ENCODE measurements at places on chromosomes 11 and 22.

GRCh38 chr11:36009473-36009872 is 65.6 kb downstream of the LDLRAD3 start:
- DNase-seq: no peak

GRCh38 chr11:10935015-10935559 is 77.2 kb upstream of the ZBED5 start:
- no peak for DNase-seq

GRCh38 chr22:27198518-27199035 is 541.2 kb downstream of the MIAT start:
- no peak for DNase-seq

DNA sequence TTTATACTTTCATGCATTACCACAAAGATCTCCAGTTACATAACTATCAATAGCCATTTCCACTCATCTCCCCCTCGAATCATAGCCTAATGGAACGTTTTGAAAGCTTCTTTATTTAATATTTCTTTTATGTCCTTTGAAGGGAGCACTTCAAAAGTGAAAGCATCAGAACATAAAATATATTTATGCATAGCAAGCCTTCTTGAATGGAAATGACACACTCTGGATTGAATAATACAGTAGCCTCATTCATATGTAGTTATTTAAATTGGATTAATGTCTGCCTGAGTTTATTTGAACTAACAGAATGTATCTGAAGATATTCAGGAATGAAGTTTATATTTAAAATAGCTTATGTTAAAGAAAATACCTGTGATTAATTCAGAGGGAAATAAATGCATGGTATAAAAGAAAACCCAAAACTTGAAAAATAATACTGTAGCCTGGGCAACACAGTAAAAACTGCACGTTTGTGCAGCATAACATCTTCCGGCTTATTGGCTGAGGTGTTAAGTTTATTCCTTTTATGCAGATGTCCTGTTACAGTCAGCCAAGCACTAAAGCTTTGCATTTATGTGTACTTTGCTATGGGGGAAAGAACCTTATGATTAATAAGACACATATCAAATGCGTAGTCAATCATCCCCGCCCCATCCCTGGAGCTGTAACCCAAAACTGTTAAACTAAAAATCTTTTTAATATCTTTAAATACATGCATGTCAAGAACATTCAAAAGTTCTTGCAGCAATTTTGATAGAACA is 22.0 kb downstream of the OOSP3 start:
- DNase-seq: no peak

DNA sequence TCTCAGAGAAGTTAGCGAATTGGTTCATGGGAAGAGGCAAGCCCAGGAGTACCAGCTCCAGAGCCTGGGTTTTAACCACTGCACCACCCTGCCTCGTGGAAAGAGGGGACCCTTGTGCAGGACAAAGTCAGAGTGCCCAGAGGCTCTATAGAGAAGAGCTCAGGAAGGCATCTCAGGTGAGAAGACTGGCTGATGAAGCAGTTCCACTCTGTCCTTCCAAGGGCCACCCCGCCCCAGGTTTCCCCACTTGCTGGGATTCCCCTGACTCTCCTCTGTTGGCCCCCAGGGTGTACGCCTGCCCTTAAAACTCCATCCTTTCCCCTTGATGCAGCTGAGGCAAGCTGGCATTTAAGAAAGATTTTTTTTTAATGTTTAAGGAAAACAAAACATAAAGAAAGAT is 265.8 kb downstream of the BUD13 start:
- no peak for DNase-seq

DNA sequence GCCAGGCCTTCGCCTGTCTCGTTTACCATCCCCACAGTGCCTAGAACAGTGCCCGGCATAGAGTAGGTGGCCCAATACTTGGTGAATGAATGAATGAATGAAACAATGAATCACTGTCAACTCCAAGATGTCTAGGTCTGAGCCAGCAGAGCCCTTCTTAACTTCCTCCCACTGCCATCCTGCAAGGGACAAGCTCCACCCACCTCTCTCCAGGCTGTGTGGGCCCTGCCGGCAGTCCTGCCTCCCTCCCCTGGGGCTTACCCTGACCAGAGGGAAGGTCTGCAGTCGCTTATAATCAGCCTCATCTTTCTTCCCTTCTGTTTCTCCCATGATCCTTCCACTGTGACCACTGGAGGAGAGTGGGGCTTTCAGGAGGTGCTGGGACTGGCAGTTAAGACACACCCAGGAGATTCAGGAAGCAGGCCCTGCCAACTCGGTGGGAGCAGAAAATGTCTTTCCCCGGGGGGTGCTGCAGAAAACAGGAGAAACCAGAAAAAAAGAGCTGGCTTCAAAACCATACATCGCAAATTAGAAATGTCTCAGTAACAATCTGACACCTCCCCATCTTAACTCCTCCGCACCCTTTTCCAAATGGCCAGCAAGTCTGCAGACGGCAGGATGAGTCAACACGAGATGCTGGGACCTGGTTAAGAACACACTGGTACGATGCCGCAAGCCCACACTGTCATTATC is 11.4 kb downstream of the DNAL4 start:
- DNase-seq: no peak

- no peak for DNase-seq
Observed at GRCh38 chr11:44637487-44637886, 72.0 kb downstream of the CD82 start.

DNA sequence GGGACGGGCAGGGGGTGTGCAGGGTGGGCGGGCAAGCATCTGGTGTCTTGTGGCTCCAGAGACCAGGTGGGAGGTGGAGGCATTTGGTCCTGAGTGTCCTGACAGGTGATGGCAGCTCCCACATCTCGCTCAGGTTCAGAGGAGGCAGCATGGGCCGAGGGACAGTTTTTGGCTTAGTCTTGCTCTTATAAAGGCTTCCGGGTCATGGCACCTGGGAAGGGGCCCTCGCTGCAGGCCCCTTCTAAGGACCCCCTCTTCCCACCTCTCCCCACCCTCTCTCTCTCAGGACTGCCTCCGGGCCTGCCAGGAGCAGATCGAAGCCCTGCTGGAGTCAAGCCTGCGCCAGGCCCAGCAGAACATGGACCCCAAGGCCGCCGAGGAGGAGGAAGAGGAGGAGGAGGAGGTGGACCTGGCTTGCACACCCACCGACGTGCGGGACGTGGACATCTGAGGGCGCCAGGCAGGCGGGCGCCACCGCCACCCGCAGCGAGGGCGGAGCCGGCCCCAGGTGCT is 9.9 kb downstream of the CCND1 start:
- DNase-seq: no peak

- DNase-seq: peak; percentile 57
Observed at GRCh38 chr11:83241291-83241946, 44.7 kb downstream of the CCDC90B start.

DNA sequence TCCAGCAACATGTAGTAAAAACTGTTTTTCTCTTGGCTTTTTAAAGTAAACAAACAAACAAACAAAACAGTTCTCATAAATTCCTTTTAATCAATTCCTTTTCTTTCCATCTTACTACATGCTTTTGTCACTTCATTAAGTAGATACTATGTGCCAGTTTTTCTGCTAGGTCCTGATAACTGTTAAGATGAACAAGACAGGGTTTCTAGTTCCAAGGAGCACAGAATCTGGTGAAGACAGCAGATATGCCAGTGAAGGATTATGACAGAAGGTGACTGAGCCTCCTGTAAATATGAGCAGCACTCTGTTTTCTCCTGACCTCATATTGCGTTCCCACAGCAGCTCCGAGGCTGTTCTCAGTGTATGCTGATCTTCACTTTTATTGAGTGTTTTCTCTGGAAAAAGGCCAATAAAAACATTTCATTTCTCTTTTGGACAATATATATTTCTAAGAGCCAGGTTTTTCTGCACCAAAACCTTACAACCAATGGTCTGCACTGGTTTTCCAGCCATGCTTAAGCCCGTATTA is 45.8 kb downstream of the HEPHL1 start:
- DNase-seq: no peak

GRCh38 chr11:102318469-102318868 is 1.2 kb downstream of the BIRC3 start:
- no peak for DNase-seq

DNA sequence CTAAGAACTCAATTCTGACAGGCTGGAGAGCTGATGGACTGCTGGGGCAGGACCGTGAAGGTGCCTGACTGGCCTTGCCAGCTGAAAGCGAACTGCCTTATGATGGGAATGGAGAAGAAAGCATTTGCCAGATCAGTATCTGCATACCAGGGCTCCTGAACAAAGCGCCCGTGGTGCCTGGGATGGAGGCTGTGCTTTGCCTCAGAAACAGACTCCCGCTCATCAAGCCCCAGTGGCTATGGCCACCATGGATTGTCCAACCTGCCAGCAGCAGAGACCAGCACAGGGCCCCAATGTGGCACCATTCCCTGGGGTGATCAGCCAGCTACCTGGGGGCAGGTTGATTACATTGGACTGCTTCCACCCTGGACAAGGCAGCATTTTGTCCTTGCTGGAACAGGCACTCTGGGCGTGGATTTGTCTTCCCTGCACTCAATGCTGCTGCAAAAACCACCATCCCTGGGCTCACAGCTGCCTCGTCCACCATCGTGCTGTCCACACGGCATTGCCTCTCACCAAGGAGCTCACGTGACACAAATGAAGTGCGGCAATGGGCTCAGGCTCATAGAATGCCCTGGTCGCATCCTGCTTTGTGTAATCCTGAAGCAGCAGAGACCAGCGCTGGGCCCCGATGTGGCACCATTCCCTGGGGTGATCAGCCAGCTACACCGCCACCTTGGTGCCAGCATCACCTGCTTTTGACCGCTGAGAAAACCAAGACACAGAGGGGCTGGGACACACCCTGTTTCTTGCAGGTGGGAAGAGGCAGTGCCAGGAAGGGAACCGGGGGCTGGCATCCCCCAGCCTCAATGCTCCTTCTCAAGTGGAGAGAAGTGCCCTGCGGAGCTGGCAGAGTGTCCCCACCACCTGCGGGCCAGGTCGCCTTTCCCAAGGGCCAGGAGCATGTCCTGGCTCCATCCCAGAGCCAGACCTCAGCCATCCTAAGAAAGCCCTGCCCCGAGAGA is 1367.5 kb downstream of the BRD1 start:
- DNase-seq: no peak

DNA sequence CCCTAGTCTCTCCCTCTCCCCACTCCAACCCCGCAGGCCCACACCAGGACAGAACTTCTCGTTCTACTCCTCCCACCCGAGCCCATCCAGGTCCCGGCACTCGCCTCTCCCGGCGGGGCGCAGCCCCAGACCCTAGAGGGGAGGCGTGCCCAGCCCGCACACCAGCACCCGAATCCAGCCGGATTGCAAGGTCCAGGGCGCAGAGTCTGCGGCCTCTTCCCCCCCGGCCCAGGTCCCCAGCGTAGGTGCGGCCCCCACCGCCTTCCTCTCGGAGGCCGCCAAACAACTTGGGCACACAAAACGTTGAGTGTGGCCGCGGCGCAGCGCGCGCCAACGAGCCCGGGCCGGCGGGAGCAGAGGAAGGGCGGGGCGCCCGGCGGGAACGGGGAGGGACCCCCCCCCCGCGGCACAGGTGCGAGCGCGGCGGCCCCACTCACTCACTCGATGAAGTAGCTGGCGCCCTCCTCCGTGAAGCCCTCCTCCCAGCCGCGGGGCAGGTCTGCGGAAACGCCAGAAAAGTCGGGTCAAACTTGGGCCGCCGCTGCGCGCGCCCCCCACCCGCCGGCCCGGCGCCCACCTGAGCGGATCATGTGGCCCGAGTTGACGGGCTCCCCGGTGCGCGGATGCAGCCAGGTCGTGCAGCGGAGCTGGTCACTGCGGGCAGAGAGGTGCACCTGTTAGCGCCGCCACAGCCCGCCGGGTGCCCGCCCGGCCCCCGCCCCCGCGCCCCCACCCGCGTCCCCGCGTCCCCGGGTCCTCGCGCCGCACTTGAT is 480 bp downstream of the PLEKHA7 start:
- peak; percentile 78 for DNase-seq

DNA sequence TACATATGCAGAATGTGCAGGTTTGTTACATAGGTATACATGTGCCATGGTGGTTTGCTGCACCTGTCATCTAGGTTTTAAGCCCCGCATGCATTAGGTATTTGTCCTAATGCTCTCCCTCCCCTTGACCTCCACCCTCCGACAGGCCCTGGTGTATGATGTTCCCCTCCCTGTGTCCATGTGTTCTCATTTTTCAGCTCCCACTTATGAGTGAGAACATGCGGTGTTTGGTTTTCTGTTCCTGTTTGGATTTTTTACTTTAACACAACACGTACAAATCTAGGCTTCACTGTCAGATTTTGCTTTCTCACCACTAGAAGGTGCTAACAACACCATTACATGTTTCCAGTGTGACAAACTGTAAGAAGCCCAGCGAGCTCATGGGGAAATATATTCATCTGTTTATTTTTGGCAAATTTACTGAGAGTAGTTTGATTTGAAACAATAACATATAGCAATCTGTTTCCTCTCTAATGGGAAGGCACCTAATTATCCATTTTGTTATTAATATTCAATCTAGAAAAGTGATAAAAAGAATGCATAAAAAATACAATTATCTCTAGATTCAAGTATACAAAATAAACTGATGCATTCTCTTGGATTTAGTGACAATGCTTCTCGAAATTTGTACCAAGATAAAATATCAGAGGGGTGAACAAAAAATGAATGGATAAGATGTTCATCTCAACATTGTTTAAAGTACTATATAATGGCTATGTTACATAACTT is 23.2 kb upstream of the BIRC3 start:
- no peak for DNase-seq

- DNase-seq: no peak
Observed at GRCh38 chr22:38907767-38908166, 35.8 kb upstream of the CBX6 start.

DNA sequence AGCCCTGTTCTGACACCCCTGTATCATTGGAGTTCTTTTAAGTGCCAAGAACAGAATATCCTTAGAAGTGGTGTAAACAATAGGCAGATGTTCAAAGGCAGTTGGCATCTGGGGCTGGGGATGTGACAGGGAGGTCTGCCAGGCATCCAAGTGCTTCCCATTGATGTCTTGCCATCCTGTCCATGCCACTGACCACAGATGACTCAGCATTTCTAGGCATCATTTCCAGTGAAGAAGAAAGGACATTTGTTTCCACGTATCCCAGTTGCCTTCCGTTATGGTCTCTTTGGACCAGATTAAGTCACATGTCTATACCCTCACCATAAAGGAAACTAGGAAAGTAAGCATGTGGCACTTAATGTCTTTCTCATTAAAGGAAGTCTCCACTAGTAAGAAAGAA is 76.7 kb upstream of the BARX2 start:
- no peak for DNase-seq

DNA sequence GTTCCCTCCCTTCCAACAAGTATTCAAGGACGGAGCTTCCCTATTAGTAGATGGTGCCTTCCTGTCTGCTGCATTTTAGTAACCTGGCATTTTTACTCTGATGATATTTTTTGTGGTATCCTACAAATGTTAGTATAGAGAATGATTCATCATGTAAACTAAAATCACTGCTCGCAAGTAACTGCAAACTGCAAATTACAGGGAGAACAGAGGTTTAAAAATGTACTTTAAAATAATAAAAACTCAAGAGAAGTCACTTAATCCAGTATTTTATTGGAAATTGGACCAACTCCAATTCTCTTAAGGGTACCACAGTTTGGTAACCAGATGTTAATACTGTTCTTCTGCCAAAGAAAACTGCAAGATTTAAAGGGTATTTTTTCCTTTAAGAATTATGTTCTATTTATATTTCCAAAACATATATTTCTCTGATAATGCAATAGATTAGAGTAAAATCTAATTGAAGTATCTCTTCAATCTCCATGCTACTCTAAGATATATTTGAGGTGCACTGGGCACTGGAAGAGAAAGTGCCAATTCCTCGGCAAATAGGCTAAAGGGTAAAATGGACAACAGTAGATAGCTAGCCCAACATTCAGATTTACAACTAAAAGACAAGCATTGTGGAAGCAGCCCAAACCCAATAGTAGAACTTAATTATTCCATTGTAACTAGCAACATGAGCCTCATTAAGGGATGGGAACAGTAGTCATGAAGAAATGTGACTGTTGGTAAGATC is 298.0 kb downstream of the TTC28 start:
- DNase-seq: no peak

All from ecto neural progenitor cell (in vitro differentiated cells).